ENCODE measurements at places on chromosomes 11 and 22. TPM values are rescaled to one million over a fixed set of nuclear protein-coding genes. Genes with fewer than 3 reads are reported as not detected.

- no peak for DNase-seq
- no peaks in the 10 kb centered on the region for H3K36me3 ChIP-seq
- H3K27ac ChIP-seq: no peak overlapping the region
- peaks cover 33% of the 10 kb centered on the region for H3K27me3 ChIP-seq
- H3K4me1 ChIP-seq: peaks cover 42% of the 10 kb centered on the region
- peak overlapping the region; percentile 38 for H3K4me3 ChIP-seq
Measured at GRCh38 chr11:57458060-57458409, 2.3 kb upstream of the RTN4RL2 start.

DNA sequence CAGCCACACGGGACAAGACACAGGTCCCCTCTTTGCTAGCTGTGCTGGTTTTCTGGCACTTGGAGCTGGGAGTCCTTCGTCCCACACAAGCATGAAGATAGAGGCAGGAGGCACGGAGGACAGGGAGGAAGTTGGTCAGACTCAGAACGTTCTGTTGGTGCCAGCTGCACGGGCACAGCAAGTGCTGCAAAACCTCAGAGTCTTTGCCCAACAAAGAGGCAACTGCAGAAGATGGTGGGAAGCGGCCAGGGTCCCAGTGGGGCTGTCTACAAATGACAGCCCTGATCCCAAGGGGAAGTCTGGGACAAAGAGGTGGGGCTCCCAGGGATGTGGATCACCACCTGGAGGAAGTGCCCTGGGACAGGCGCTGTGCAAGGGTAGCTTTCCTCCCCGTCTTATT, 9.4 kb upstream of the OSM start:
- H3K4me1 ChIP-seq: peaks cover 34% of the 10 kb centered on the region
- H3K4me3 ChIP-seq: peak overlapping the region; percentile 22
- DNase-seq: peak; percentile 34
- no peak overlapping the region for H3K27ac ChIP-seq

DNA sequence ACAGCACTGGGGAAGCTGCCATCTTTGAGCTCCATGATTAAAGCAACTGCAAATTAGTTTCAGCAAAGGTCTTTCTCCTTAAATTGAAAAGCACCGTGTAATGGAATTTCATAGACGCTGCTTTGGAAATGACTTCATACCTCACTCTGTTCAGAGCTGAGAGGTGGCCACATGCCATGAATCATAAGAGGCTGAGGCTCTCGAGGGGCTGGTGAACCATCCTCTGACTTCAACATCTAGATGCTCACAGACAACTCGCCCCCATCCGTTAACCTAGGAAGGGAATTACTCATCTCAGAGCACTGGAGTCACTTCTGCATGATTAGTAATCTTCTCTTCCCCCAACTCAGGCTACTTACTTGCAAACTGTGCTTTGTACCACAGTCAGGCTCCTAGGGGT, 122.3 kb downstream of the RCN1 start:
- DNase-seq: no peak
- no peaks in the 10 kb centered on the region for H3K36me3 ChIP-seq
- H3K4me1 ChIP-seq: no peaks in the 10 kb centered on the region
- no peaks in the 10 kb centered on the region for H3K27me3 ChIP-seq
- no peak overlapping the region for H3K4me3 ChIP-seq

DNA sequence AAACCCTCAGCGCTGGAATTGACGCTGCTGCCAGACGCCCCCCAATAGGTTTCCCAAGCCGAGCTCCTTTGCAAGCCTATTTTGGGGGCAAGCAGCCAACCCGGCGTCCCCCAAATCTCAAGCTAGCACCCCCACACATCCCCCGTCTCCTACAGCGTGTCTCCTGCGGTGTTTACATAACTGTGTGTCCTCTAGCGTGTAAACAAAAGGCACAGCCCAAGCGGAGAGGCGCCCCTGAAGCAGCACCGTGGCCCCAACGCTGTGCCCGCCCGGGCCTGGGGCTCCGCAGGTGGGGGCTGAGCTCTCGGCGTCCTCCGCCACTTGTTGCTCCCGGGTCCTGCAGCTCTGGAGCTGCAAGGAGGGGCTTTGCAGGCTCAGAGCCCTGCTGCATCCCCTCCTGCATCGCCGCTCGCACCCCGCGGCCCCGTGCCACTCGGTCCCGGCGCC, 1.6 kb downstream of the CADM1 start:
- H3K27me3 ChIP-seq: peaks cover 90% of the 10 kb centered on the region
- H3K27ac ChIP-seq: no peak overlapping the region
- H3K36me3 ChIP-seq: no peaks in the 10 kb centered on the region
- H3K4me1 ChIP-seq: peaks cover 37% of the 10 kb centered on the region

HIC2 gene
- total RNA-seq: 10.0 TPM

GRCh38 chr11:113245216-113245615, 69.2 kb upstream of the TTC12 start:
- DNase-seq: no peak
- H3K36me3 ChIP-seq: no peaks in the 10 kb centered on the region
- H3K27me3 ChIP-seq: peaks cover 10% of the 10 kb centered on the region
- no peak overlapping the region for H3K27ac ChIP-seq
- no peak overlapping the region for H3K4me3 ChIP-seq

OLFML1 gene
- total RNA-seq: not detected

ZBTB16 gene
- total RNA-seq: 20.6 TPM

- peaks cover 48% of the 10 kb centered on the region for H3K4me1 ChIP-seq
- H3K4me3 ChIP-seq: no peak overlapping the region
- no peak overlapping the region for H3K27ac ChIP-seq
- H3K36me3 ChIP-seq: no peaks in the 10 kb centered on the region
- no peaks in the 10 kb centered on the region for H3K27me3 ChIP-seq
- DNase-seq: peak; percentile 50
Measured at GRCh38 chr11:67646535-67647336, 3.8 kb downstream of the ACY3 start.

DNA sequence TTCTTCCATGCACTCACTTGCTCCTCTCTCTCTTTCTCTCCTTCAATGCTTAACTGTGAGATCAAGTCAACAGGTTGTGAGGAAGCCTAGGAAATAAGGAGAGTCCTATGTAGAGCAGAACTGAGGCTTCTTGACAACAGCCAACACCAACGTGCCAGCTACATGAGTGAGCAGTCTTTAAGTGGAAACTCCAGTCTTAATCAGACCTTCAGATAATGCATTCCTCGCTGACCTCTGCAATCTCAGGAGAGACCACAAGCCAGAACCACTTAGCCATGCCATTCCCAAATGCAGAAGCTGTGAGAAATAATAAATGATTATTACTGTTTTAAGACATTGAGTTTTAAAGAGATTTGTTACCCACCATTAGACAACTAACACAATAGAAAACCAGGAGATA, 6.1 kb upstream of the TEAD1 start:
- no peak overlapping the region for H3K27ac ChIP-seq
- H3K36me3 ChIP-seq: no peaks in the 10 kb centered on the region
- no peak for DNase-seq
- H3K4me3 ChIP-seq: no peak overlapping the region
- H3K27me3 ChIP-seq: peaks cover 68% of the 10 kb centered on the region

OR51A4 gene
- total RNA-seq: not detected

GRCh38 chr11:29310725-29311342, 706.0 kb downstream of the KCNA4 start:
- no peak overlapping the region for H3K4me3 ChIP-seq
- DNase-seq: no peak
- H3K27ac ChIP-seq: no peak overlapping the region
- H3K4me1 ChIP-seq: no peaks in the 10 kb centered on the region

DNA sequence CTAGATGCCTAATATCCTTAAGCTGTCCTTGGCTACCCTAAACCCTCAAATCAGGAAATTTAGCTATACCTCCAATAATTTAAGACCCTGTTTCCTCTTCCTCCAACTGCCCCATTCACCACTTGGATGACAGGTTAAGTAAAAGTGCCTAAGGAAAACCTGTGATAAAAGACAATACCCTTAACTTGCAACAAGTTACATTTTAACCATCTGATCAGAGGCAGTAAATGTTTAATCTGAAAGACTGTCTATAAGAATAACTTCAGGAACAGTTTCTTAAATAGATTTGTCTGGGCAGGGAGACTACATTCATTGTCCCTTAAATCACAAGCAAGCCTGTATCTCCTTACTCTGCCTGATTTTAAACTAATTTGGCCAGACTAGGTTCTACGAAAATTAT, 129.1 kb downstream of the APOL5 start:
- H3K27ac ChIP-seq: no peak overlapping the region
- no peaks in the 10 kb centered on the region for H3K36me3 ChIP-seq
- H3K4me3 ChIP-seq: no peak overlapping the region
- no peaks in the 10 kb centered on the region for H3K27me3 ChIP-seq

P4HA3 gene
- not detected for total RNA-seq

GRCh38 chr22:47043835-47044721, 281.6 kb downstream of the TBC1D22A start:
- no peak overlapping the region for H3K27ac ChIP-seq
- H3K4me3 ChIP-seq: no peak overlapping the region
- no peak for DNase-seq
- H3K4me1 ChIP-seq: peaks cover 3% of the 10 kb centered on the region
- H3K27me3 ChIP-seq: no peaks in the 10 kb centered on the region
- peaks cover 2% of the 10 kb centered on the region for H3K36me3 ChIP-seq

Measured in CD4-positive, alpha-beta T cell (primary cell).